ENCODE measurements at places on chromosomes 6 and 20.

DNA sequence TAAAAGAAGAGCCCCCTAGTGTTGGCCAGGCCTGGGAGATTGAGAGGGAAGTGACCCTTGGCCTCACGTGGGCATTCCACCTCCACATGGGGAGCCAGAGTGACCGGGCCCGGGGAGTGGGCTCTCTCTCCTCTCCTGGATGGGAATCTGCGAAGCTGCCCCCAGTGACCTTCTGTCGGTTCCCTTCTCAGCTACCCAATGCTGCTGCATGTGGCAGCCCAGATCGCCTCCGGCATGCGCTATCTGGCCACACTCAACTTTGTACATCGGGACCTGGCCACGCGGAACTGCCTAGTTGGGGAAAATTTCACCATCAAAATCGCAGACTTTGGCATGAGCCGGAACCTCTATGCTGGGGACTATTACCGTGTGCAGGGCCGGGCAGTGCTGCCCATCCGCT lies 10.1 kb upstream of the GTF2H4 start:
- no peak for DNase-seq

DNA sequence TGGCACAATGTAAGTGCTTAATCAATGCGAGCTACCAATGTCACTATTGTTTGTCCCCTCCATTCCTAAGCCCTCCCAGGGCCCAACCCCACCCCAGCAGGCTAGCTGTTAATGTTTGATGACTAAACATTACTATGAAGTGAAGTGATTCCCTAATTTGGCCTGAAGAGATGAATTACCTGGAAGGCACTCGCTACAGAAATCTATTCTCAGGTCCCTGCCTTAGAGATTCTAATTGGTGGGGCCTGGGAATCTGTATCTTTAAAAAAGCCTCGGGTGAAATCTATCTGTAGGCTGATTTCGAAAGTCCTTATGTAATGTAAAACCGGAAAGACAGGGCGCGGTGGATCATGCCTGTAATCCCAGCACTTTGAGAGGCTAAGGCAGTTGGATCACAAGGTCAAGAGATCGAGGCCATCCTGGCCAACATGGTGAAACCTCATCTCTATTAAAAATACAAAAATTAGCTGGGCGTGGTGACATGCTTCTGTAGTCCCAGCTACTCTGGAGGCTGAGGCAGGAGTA lies 16.9 kb upstream of the SNAI1 start:
- no peak for DNase-seq

DNA sequence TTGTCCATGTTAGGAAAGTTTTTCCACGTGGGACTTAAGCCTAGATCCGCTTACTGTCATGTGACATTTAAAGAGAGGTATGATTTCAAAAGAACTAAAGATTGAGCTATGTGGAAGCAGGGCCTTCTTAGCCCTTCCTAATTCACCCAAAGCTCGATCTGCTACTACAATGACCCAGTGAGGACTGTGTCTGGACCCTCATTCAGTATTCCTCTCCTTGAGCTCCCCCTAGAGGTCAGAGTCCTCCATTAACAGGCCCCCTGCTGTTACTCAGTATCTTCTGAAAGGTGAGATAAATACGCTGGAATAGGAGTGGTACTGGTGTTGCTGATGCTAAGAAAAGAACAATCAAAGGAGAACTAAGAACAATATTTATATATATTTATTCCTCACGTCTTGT lies 414.0 kb downstream of the GJA1 start:
- DNase-seq, result peak; percentile 77

DNA sequence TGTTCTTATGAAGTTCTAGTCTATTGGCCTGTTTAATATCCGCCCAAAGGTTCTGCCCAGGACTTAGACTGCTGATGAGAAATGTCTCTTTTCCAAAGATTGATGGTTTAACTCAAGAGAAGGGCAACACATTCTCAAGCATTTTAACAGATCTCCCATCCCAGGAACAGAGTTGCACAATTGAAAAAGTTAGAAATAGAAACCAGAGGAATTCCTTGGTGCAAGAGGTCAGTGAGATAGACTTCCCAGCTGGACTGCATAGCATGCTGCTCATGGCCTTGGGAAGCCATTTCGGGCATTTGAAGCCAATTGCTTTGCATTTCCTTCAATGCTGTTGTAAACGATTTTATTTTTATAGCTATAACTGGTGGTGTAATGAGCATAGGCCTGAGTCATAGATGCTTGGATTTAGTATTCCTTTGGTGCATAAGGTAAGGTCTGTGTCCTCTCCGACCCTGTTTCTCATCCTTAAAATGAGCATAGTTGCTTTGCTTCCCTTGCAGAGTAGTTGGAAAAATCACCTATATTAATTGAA lies 292.2 kb upstream of the JAG1 start:
- no peak for DNase-seq

- peak; percentile 57 for DNase-seq
These were observed 12.1 kb downstream of the LGSN start for GRCh38 chr6:63307581-63308246.

GRCh38 chr6:86952991-86953390 lies 15.7 kb downstream of the HTR1E start:
- no peak for DNase-seq

- DNase-seq, result no peak
These were observed 151.1 kb downstream of the KHDC1L start for GRCh38 chr6:73074175-73074574.

DNA sequence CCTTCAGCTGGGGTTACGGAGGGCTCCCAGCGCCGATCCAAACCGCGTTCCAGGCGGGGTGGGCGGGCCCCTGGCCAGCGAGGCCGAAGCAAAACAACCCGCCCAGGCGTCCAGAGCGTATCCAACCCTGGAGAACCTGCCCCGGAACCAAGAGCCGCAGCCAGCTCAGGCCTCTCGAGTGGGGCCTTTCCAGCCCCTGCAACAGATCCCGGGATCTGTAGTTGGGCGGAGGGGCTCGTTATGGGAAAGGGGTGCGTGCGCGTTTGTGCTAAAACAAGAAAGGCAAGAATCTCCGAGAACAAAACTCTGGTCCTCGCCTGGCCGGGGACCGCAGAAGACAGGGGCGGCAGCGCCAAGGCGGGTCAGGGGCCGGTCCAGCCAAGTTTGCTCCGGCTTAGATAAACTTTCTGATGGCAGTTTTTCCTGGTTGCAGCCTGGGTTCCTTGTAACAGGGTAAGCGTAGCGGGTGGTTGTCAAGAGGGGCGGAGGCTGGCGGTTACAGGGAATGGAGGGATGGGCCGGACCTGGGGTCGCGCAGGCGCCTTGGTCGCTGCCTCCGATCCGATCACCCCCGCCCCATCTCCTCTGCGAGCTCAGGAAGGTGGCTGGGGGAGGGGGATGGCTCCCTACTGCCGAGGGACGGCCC lies 448 bp upstream of the RIN2 start:
- no peak for DNase-seq
